Suprapubic skin (tissue), 4 donors: ENCODE measurements at places on chromosomes 11 and 22. TPM values are rescaled to one million over a fixed set of nuclear protein-coding genes. Genes with fewer than 3 reads are reported as not detected.

The OR52E8 gene
- not detected for total RNA-seq

The FAM111B gene
- total RNA-seq, result 0.48 TPM

The SHANK3 gene
- 15.9 TPM for total RNA-seq

DNA sequence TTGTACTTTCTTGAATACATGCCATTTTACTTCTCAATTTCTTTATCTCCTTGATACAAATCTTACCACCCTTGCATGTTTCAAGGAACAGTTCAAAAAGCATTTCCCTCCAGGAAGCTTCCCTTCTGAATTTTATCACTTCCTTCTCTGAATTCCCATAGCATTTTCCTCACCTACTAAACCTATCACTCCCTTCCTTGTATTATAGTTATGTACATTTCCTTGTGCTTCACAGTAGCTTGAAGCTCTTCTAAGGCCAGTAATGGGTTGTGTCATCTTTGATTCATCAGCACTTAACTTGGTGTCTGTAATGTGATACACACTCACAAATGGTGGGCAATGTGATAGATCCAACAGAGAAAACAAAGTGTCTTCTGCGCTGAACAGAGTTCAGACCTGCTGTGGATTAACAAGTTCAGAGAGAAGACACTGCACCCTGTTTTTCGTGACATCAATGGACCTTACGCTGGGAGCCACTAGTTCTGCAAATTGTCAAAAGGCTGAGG, 127.5 kb downstream of the CCDC81 start:
- H3K36me3 ChIP-seq, result no peaks in the 10 kb centered on the region
- H3K27ac ChIP-seq, result no peak overlapping the region
- no peak for DNase-seq
- H3K4me3 ChIP-seq, result no peak overlapping the region
- H3K4me1 ChIP-seq, result no peaks in the 10 kb centered on the region

GRCh38 chr11:118239509-118240205, 12.5 kb downstream of the MPZL3 start:
- no peaks in the 10 kb centered on the region for H3K27me3 ChIP-seq
- no peak for DNase-seq
- peaks cover 43% of the 10 kb centered on the region for H3K4me1 ChIP-seq
- H3K36me3 ChIP-seq, result no peaks in the 10 kb centered on the region

DNA sequence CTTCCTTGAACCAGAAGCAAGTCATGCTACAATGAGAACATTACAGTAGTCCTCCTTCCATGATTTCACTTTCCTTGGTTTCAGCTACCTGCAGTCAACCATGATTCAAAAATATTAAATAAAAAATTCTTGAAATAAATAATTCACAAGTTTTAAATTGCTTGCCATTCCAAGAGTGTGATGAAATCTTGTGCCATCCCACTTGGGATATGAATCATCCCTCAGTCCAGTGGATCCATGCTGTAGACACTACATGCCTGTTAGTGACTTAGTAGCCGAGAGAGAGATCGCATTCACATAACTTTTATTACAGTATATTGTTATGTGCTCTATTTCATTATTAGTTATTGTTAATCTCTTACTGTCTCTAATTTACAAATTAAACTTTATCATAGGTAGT, 6.0 kb downstream of the HOATZ start:
- H3K27me3 ChIP-seq, result no peaks in the 10 kb centered on the region
- DNase-seq, result no peak
- no peaks in the 10 kb centered on the region for H3K36me3 ChIP-seq
- no peaks in the 10 kb centered on the region for H3K4me1 ChIP-seq

- H3K4me3 ChIP-seq, result no peak overlapping the region
- H3K4me1 ChIP-seq, result peaks cover 15% of the 10 kb centered on the region
- no peaks in the 10 kb centered on the region for H3K36me3 ChIP-seq
- H3K27ac ChIP-seq, result no peak overlapping the region
- no peaks in the 10 kb centered on the region for H3K27me3 ChIP-seq
- DNase-seq, result no peak
These were observed 129.6 kb upstream of the TIMP3 start for GRCh38 chr22:32671886-32672285.

GRCh38 chr22:25062386-25063085, 110.0 kb downstream of the KIAA1671 start:
- H3K4me1 ChIP-seq, result peaks cover 8% of the 10 kb centered on the region
- no peaks in the 10 kb centered on the region for H3K36me3 ChIP-seq
- no peaks in the 10 kb centered on the region for H3K27me3 ChIP-seq
